Anterior cingulate cortex (tissue), 58 donors: ENCODE measurements at places on chromosomes 16 and 17.

DNA sequence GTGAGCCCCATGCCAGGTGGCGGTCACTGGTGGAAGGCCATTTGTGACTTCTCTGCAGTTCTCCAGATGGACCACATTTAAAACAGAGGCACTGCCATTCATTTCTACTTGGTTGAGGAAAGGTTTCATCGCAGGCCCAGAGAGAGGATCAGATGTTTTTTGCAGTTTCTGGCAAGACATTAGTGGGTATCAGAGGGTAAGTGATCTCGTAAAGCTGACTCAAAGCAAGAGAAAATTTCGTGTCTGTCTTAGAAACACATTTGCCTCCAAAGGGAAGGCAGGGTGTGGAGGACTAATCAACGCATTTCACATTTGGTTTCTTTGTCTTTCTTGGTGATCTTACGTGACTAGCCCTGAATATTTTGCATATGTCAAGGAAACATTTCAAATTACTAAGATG lies 81.8 kb downstream of the PRKCB start:
- no peak for DNase-seq

GRCh38 chr16:59632276-59632855 lies 898.2 kb upstream of the GOT2 start:
- no peak for DNase-seq

DNA sequence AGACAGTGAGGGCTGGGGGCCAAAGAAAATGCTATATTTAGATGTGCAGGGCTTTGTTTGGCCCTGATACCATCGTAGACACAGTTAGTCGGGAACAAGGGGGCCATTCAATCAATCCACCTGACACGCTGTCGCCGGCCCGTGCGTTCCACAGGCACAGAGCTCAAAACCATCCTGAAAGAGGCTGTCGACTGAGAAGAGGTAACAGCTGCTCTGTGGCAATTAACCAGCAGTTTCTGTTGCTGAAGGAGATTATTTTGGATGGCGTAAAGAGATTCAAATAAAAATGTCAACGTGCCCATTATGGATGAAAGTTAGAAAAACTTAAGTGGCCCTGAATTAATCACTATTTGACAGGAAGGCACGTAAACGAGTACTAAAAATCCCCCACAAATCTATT lies 276.2 kb upstream of the IRX5 start:
- no peak for DNase-seq

DNA sequence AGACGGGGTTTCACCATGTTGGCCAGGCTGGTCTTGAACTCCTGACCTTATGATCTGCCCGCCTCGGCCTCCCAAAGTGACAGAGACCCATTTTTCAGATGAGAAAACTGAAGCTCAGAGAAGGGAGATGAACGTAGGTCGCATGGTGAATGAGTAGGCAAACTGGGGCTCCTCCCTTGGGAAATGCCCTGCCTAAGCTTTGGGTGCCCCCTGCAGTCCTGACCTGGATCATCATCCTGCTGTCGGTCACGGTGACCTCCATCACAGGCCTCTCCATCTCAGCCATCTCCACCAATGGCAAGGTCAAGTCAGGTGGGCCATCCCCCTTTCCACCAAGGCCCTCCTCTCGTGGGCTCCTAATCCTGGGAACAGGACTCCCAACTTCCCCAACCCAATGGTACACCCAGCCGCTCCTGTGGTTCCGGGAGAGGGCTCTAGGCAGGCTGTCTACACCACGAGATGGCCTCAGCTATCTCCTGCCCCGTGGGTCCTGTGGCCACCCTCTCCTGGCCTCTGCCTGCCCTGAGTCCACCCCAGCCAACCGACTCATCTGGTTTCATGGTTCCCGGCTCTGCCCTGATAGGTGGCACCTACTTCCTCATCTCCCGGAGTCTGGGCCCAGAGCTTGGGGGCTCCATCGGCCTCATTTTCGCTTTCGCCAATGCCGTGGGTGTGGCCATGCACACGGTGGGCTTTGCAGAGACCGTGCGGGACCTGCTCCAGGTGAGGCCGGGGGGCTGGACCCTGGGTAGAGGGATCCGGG lies 4.7 kb downstream of the SLC12A3 start:
- DNase-seq = no peak

DNA sequence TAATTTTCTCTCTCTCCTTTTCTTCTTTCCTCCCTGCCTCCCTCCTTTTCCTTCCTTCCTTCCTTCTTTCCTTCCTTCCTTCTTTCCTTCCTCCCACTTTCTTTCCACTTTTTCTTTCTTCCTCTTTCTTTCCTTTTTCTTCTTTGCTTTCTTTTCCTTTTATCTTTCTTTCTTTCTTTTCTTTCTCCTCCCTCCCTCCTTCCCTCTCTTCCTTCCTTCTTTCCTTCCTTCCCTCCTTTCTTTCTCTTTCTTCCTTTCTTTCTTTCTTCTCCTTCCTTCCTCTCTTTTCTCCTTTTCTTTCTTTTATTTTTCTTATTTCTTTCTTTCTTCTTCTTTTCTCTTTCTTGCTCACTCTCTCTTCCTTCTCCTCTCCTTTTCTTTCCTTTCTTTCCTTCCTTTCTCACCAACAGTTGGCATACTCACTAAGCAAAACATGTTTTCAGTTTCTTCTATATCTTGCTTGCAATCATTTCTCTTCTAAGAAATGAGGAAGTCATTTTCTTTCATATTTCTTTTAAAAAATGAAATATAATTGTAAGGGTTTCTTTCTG lies 97.1 kb upstream of the MAF start:
- DNase-seq = no peak

DNA sequence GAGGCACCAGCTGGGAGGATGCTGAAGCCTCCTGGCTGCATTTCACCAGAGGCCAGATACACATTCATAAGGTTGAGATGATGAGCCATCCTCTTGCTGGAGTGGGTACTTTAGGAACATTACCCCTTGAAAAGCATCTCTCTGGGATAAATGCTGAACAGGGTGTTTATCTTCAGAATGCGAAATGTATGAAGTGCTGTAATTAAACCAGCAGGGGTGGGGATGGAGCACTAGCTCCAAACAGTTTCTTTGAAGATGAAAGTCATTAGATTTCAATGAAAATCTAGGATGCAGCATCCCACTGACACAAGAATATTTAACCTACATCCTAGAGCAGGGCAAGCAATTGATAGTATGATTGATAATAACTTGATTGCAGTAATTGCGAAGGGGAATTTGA lies 158.1 kb downstream of the CYLD start:
- no peak for DNase-seq

GRCh38 chr17:75950855-75951554 lies 10.2 kb upstream of the FBF1 start:
- no peak for DNase-seq

- no peak for DNase-seq
These were observed 112.1 kb downstream of the SNX11 start for GRCh38 chr17:48219617-48220016.

- DNase-seq = no peak
These were observed 41.8 kb downstream of the TNRC6A start for GRCh38 chr16:24771132-24771778.

DNA sequence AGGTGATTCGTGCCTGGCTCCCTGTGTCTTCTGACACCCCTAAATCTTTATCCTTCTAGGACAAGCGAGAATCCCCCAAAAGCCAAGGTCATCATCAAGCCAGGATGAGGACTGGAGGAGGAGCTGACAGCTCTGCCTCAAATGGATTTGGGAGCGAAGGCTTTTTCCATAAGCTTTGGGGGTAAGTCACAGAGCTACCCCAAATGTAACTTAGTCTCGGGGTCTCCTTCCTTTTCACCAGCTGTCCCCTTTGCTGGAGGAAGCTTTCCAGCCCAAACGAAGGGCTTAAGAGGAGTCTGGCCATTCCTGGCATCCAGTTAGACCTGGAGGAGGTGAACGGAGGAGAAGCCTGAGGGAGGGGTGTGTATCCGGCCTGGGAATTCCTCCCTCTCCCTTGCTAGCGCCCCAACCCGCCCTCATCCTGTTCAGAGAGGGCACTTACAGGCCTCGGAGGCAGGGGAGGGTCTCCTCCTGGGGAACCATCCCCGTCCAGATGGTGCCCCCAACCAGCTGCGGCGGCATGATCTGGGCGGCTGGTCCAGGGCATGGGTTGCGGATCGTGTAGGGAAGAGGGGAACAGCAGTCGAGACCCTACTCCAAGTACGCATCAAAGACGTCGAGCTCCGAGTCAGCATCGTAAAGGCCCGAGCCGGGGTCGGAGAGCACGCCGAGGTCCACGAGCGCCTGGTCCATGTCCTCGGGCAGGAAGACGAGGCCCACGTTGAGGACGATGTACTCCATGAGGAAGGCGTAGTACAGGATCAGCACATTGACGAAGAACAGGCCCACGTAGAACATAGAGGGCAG lies 938 bp downstream of the DEXI start:
- no peak for DNase-seq

DNA sequence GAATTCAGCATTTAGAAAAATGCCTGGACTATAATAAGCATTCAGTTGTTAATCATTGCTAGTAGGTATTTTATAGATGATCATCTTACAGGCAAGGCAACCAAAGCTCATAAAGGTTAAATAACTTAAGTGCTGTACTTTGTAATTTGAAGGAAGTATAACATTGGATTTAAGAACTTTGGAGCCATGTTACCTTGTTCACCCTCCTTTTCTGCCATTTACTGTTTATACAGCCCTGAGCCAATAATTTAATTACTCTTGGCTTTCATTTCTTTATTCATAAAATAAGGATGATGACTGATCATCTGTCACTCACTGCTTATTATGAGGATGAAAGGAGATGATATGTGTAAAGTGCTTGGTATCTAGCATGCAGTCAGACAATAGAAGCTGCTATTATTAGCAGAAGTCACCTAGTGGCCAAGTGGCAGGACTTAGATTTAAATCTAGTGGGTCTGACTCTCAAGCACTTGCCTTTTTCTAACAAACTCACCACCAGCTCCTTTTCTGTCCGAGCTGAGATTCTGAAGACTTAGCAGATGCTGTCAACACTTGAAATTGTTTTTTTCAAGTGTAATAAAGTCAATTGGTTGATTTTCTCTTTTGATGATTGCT lies 18.3 kb upstream of the DDX52 start:
- no peak for DNase-seq

DNA sequence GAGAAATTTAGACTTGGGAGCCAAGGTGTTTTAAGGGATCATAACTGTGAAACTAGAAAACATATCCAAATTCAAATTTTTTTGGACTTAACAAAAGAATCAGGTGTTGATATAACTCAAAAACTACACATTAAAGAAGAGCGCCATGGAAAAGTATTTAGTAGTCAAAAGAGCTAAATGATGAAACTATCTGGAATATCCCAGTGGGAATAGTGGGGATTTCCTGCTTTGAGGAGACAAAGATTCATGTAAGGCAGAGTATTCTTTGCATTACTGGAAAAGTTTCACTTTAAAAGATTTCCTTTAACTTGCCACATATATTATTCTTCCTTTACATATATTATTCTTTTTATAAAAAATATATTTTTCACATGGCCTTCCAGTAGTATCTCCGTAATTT lies 40.3 kb upstream of the VPS4A start:
- no peak for DNase-seq

DNA sequence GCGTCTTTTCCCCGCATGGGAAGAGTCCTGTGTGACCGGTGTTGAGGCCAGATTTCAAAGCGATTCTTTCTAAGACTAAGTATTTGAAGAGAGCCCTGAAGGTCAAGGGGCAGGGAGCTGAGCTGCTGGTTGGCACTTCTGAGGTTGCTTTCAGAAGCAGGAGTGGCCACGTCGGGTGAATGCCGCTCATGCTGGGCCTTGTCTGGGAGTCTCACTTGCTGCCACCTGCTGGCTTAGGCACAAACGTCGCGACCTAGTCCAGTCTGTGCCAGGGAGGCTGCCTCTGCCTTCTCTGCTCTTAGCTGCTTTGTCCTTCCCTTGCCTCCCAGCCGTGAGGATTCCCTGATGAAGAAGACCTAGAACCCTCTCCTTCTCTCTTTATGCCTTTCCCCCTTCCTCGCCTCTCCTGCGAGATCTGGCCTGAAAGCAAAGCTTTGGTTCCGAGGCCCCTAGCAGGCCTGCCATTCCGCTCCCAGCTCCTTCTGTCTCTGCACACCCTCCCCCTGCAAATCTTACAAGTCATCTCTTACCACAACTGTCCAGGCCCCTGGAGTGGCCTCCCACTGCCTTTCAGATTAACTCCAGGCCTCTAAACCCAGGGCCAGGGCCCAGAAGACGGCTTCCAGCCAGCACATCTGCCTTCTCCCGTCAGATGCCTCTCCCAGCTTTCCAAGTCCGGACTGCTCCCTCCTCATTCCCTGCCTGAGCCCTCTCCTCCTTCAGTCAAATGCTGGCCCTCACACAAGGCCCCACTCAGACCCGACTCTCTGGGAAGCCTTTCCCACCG lies 11.4 kb downstream of the CTNS start:
- DNase-seq = peak; percentile 57

GRCh38 chr16:56669005-56669839 lies at the start of gene MT1H:
Gene MT1H, plus strand, starts transcription at chr16:56669814. Its CDS starts 71 bp downstream, at chr16:56669885.
- no peak for DNase-seq
